ENCODE measurements at places on chromosomes 7 and 10. TPM values are rescaled to one million over a fixed set of nuclear protein-coding genes. Genes with fewer than 3 reads are reported as not detected.

DNA sequence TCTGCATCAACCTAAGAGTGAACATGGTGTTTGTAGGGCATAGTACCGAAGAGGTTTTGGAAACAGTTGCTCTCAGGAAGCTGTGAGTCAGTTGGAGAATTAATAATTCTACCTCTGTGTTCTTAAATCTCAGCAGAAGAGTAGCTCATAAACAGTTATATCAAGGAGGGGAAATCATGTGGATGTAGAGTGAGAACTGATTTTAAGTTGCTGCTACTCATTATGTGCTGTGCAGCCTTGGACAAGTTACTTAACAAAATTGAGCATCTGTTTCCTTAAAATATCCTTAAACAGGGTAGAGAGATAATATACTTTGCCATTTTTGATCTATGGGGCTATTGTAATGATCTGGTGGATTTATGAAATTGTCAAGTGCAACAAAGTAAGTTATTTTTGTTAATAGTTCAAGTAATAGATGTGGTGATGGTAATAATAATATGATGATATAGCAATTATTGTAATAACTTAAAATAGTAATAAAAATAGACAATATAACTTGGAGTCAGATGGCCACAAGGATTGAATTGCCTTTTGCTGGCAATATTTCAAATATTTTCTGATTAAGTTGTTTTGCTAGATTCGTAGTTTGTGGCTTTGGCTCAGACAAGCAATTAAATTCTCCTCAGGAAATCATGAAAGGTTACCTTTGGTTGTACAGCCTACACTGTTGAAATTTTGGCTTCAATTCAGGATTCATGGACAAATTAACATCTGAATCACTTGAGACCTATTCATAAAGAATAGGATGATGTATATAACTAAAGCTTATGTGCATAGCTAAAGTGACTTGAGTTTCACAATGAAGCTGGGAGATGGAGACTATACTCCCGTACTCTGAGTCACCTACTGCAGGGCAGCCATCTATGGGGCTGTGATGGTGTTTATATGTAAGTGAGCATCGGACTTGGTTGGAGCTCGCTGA is 228.5 kb downstream of the CDK14 start:
- DNase-seq, result no peak

DNA sequence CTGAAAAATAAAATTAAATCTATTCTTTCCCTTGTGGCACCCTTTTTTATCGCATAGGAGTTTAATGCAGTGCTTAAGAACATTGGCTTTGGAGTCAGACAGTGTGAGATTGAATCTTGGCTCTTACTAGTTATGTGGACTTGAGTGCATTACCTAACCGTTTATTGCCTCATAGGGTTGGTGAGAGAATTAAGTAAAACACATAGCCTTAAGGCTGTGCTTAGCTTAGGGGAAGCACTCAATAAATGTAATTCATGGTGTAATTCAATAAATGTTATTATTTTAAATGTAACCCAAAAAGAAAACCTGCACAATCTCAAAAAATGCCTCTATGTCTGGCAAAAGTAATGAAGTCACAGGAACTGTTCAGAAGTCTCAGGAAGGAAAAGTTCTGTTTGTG is 2.7 kb downstream of the STK17A start:
- no peak for DNase-seq

MUC12 gene
- 0.05 TPM for total RNA-seq

DNA sequence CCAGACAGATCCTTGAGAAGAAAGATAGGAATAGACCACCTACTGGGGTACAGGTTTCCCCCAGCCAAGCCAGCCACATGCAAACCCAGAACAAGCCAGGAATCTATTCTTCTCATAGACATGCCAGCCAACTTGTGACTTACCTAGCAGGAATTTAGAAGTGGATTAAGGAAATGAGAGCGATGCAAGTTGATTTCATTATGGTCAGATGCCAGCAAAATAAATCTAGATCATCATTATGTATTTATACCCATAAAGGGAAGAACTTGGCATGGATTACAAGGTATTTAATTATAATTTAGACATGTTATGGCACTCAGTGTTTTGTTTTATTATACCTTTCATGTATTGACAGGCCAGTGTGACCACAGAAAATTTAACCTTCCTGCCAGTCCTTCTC is 32.8 kb downstream of the SLC35G1 start:
- no peak for DNase-seq

DNA sequence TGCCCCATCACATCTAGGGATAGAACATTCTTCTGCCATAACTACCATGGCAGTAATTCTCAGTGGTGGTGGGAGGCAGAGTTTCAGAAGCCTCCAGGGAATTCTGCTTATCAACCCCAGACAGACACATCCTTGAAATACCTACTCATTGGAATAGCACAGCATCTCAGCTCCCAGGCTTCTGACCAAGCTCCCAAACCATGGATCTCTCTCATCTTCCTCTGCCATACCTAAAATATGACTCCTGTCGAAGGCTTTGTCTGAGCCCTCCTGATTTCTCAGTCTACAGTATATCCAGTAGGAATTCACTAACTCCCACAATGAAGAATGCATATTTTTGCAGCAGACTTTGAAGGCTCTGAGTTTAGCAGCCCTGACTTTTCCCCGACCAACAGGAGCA is 687.5 kb downstream of the GRID1 start:
- DNase-seq, result no peak

GRCh38 chr7:101233907-101234547 is 3.6 kb downstream of the CLDN15 start:
- no peak for DNase-seq

ASAH2 gene
- total RNA-seq, result 2.5 TPM

GRCh38 chr7:148332191-148333186 is 258.1 kb upstream of the C7orf33 start:
- no peak for DNase-seq

GRCh38 chr7:48481235-48481634 is 310.0 kb downstream of the ABCA13 start:
- DNase-seq, result no peak

MYL7 gene
- not detected for total RNA-seq

DNA sequence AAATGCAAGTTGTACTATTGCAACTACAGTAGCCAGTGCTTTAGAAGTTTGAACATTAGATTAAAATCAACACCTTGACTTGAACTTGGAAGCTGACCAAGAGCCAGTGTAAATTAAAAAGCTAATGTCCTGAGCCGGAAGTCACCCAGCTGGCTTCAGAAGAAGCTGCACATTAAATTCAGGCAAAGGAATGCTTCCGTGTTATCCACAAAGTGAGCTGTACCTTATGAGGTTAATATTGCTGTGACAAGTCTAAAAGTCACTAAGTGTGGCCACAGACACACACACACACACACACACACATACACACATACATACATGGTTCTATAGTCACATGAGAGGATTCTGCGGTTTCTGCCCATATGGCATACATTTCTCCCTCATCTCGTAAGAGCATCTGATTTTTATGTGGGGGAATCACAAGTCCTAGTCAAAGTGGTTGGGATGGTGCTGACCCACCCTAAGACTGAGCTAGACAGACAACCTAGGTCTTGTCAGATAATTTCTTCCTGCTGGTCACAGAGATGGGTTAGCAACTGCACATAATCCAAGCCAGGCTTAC is 612.9 kb downstream of the SORCS1 start:
- no peak for DNase-seq

DNA sequence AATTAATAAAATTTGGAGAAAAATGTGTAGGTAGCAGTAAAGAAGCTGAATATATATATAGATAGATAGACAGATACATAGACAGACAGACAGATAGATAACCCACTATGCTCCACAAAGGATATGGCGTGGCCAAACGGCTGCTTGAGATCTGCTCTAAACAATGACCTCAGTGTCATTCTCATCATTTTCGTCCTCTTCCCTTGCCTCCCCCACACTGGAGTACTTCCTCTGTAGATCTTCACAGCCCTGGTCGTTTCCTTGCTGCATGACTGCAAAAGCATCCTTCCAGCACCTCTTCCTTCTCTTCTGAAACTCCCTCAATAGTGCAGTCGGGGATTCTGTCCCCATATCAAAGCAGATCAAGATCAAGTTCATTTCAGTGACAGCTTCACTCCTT is 35.6 kb upstream of the ATP6V0A4 start:
- DNase-seq, result no peak

VWC2 gene
- not detected for total RNA-seq

GRCh38 chr7:4015371-4015770 is 666.7 kb upstream of the FOXK1 start:
- DNase-seq, result no peak

DNA sequence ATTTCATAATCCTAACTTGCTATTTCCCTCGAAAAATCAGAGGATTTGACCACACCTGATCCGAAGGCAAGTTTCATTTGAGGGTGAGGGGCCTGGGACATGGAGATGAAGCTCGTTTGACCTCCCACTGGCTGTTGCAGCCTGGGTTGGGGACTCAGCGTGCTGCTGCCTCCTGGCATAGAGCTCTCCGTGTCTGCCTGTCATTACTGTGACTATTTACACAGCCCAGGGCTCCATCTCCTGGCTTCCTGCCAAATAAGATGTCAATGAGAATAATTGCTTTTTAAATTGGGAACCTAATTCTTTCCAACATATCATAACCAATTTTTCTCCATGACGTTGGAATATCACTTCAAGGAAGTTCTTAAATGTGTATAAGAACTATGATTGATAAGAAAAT is 139.3 kb upstream of the COBL start:
- DNase-seq, result no peak

SUN3 gene
- total RNA-seq, result not detected

- DNase-seq, result no peak
Measured at GRCh38 chr7:25844102-25844870, 307.7 kb upstream of the NFE2L3 start.

DNA sequence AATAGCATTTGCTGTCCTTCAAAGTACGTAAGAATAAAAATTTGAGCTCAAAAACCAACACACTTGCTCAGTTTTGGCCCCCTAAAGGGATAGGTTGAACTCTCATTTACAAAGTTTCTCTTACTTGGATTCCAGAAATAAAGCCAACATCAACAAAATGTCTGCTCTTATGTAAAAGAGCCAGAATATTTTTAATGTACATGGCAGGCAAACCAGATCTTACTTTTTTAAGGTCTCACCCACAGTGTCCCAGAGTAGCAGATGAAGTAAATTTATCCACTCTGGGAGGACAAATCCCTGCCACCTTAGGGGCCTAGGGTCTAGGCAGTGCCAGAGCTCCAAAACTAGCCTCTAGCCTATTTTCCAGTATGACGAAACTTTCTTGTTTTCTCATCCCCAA is 159.6 kb downstream of the SKAP2 start:
- DNase-seq, result no peak

GRCh38 chr7:12638851-12639456 is 48.5 kb upstream of the ARL4A start:
- no peak for DNase-seq

- DNase-seq, result no peak
Measured at GRCh38 chr7:155169498-155170065, 99.5 kb downstream of the HTR5A start.

DYDC2 gene
- 0.48 TPM for total RNA-seq

RGR gene
- not detected for total RNA-seq

DNA sequence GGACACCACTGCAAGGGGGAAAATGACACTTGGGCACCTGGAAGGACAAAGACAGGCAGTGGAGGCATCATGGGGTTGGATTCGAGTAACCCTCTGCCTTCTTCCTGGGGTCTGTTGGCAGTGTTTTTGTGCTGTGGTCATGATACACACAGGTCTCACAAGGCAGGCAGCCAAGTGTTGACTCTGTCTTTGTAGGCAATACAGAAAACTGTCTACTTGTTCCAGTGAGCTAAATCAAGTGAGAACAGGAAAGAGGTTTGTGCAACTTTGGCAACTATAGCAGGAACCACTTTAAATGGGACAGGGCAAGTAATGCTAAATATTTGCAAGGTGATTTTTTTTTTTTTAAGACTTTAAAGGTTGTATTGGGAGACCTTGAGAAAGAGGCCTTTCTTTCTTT is 578.6 kb upstream of the GALNT17 start:
- DNase-seq, result peak; percentile 59

All from left lobe of liver (tissue), 2 donors.